T-helper 22 cell (primary cell): ENCODE measurements at places on chromosomes 4 and X.

DNA sequence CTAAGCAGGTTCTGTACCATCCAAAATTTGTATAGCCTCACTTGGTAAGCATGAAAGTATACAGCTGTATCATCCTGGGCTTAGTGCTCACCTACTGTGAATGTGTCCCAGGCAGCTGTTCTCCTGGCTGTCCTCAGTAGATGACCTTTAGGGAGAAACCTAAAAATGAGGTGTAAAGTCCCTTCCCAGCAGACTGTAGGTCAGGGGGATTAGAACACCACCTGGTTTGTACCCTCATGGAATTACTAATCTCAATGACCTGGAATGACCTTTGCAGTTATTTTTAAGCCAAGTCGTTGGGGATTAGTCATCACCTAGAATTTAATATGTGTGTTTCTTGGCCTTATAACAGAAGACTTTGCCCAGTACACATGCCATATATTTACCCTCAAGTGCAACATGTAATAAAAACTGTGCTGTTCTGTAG, 39.1 kb upstream of the MBTPS2 start:
- DNase-seq: no peak

DNA sequence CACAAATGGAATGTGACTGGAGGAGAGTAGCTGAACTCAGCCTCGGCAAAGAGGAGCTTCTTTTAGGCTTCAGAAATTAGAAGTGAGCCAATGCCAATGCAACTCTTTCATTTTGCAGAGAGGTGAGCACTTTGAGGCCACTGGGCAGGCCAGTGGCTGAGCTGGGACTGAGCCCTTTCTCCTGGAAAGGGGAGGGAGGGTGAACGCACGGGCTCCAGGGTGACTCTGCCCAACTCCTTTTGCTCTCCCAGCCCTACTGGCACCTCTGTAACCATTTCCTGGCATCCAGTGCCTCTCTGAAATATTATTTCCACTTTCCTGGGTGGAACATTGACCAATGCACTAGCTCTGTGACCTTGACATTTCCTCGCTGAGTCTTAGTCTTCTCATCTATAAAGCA, 88.1 kb downstream of the SLC2A9 start:
- DNase-seq: no peak

GRCh38 chrX:54923376-54923775, 2.8 kb downstream of the TRO start:
- DNase-seq: no peak

- peak; percentile 10 for DNase-seq
Observed at GRCh38 chrX:103215425-103215991, 600 bp downstream of the BEX4 start.

DNA sequence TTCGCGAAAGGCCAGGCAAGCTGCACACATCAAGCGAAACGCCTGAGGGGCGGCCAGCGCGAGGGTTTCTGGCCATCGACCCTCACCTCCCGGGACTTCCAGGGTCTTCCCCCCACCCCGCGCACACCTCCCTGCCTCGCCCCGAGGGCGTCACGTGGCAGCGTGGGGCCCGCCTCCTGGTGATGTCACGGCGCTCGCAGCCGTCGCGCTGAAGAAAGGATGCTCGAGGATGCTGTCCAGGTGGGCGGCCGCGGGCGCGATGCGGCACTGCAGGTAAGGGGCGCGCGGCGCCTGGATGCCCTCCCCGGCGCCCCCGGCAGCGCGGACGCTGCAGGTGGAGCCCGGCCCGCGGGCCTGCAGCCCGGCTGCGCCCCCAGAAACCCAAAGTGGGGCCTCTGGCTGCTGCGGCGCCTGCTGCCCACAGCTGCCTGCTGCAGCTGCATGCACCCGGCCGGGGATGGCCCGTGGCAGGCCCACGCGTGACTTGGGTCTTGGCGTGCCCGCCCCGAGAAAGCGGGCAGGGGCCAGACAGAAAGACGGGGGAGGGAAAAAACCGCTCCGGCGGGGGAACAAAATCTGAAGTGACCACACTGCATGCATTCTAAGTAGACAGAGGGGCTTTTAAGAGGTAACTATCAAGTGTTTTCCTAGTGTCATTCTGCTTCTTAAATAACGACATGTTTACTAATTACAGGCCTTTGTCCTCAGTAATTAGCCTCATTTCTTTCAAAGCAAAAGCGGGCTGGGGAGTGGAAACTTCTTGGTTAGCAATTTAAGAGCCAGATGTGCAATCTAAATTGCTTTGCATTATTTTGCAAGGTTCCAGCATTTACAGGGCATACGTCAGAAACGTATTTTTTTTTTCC, 1.7 kb downstream of the CLCN4 start:
- DNase-seq: no peak

- DNase-seq: no peak
Observed at GRCh38 chr4:336099-336892, 1.3 kb upstream of the ZNF141 start.

- no peak for DNase-seq
Observed at GRCh38 chr4:1336088-1336491, 10.9 kb upstream of the UVSSA start.

DNA sequence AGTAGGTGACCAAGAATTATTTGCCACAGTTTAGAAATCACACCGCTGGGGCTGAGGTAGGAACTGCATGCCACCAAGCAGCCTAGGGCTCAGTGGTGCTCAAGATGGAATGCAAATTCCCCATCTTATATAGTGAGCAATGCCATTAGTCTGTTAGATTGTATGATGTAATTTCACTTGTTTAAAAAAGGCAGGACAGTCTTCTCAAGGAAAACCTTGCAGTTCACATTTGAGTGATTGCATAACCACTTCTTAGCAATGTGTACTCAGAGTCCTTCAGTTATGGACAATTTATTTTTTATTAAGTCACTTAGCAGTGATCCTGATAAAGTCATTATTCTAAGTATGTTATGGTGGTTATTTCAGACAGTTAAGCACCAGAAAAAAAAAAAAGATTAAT, 142.9 kb upstream of the SFRP2 start:
- no peak for DNase-seq

GRCh38 chr4:151857368-151857767, 96.6 kb upstream of the GATB start:
- DNase-seq: no peak

DNA sequence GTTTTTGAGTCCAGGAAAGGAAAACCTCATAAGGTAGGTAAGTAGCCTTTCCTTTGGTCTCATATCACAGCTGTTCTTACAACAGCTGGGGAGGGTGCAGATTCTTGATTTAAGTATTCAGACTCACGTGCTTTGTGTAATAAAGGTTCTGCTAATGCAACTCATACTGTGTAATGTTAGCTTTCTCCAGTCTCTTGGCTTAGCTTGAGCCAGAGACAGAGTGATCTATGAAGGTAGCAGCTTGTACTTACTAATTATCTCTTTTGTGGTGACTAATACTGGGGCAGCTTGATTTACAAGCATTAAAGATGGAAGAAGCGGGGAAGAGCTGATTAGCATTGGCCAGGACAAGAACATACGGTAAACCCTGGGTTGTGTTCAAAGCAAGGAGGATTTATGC, 80.3 kb downstream of the LNX1 start:
- DNase-seq: no peak

- no peak for DNase-seq
Observed at GRCh38 chr4:187444061-187444460, 551.5 kb upstream of the ZFP42 start.

- no peak for DNase-seq
Observed at GRCh38 chr4:156223985-156224384, 270.3 kb upstream of the CTSO start.

DNA sequence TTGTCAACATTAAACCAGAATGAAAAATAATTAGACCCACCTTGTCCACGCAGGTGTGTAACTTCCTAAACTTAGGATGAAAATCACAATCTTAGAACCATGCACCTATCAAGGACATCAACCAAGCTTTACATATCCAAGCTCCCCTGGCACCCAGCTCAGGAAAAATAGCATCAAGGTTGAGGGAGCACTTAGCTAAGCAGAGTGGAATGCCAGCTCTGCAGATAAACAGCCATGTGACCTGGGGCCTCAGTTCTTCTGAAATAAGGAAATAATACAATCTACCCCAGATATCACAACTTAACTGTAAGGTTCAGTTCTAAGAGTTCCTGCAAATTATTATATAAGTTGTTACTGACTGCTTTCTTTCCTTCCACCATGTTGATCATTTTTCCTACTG, 64.7 kb downstream of the DHX15 start:
- DNase-seq: no peak

DNA sequence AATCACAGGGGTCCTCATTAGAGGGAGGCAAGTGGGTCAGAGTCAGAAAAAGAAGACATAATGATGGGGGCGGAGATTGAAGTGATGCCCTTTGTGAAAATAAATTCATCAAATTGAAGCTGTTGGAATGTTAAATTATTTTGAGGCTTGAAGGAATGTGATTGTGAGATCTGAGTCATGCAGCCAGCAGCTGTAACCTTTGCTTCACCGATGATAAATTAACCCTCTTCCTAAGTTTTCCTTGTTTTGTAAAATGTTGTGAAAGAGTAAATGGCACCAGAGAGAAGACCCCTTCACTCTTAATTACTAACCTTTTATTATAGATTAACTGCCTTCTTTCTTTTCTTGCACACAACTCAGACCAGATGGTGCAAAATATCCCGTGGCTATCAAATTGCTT, 47.7 kb upstream of the FAM9A start:
- DNase-seq: no peak
